ENCODE measurements at places on chromosomes 11 and 22.

DNA sequence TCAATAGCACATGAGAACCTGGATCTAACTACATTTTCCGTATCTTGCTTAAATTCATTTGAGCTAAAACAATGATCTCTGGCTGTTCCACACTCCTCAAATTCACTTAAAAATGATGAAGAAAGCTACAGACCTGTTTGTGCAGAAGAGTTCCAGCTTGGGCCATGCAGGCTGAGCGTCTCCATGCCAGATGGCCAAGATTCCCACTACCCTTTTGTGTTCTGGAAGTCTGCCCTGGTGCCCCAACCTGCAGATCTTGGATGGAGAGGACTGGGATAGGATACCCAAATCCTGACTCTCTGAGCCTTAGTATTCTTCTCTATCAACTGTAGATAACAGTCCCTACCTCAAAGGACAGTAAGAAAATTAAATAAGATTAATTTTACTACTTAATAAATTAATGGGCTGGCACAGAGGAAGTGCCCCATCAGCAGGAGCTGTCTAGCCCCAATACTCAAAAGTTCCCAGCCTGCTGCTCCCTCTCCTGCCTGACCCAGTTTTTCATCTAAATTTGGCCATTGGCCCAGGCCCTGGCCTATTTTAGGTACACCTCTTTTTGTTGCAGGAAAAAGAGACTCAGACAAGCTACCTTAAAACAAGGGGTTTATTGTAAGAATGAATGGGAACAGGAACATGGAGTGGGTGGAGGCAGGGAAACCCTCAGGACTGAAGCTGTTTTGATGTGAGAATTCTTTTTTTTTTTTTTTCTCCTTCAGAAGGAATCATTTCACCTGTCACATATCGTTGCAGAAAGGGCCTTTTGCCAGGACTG, 81.4 kb upstream of the GRK3 start:
- ATAC-seq = no peak

DNA sequence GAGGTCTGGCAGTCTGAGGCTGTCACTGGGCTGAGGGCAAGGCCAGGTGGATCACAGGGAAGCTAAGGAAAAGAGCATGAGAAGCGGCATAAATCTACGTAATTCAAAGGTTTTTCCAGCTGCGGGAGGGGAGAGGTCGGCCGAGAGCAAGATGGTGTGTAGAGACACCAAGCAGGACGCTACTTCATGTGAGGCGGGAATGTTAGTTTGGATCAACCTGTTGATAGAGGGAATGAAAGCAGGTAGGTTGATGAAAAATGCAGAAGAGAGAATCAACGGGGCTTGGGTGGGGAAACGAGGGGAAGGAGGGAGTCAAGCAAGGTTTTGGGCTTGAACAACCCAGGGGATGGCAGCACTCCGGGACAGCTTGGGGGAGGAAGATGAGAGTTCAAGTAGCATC, 2.9 kb downstream of the B3GNT6 start:
- no peak for ATAC-seq

- ATAC-seq = no peak
Measured at GRCh38 chr11:34855754-34856095, 60.5 kb downstream of the APIP start.

GRCh38 chr22:24189249-24190158, 8.2 kb downstream of the SUSD2 start:
- ATAC-seq = peak; percentile 16

DNA sequence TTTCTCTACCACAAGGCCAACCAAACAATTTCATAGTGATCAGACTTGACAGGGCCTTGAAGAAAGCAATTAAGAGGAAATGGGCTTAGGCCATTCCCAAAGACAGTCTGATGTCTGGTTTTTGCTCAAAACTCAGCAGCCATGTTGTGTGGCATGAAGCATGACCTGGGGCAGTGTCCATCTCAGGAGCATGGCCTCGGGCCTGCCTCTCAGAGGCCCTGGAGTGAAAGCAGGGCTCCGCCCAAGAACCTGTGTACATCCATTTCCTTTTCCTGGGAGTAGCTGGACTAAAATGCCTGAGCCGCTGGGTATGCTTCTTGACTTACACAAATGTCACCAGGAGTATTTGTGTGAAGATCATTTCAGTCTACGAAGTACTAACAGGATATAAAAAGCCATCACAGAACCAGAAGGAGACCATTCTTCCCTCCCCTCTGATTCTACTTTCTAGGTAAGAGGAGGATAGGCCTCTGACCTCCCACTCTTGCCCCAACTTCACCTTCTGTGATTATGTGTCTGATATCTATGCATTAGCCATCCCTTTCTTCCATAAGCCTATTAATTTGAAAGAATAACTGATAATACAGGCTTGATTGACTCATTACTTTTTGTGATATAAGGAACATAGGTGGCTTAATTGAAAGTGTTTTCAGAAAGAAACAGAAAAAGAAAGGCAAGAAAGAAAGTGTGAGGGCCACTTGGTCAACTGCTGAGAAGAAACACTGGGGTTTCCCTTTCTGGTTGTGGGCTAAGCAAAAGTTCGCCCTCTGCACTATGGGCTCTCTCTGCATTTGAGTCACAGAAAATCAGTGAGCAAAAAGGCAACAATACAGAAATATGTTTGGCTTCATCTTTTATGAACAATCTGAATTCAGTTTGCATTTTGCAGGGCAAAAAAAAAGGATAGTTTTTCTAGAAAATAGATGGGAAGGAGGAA, 188.6 kb upstream of the MTMR2 start:
- peak; percentile 62 for ATAC-seq

DNA sequence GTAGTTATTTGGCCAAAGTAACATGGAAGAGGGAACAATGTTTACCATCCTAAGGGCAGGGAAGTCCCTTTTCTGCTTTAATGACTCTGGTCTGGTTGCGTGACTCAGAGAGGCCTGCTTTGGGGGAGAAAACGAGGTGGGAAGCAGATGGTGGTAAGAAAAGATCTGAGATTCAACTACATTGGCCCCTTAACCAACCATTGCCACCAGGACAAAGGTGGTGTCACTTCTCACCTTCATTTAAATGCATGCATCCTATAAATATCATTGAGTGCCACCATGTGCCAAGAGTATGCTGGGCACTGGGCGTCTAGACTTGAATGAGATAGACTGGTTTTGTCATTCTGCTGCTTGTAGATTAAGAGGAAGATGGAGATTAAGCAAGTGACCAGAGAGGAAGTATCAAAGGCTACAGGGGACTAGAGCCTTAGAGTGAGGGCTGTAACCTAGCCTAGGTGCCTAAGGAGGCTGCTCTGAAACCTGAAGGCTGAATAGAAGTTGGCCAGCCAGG, 3.6 kb upstream of the SORL1 start:
- ATAC-seq = no peak

DNA sequence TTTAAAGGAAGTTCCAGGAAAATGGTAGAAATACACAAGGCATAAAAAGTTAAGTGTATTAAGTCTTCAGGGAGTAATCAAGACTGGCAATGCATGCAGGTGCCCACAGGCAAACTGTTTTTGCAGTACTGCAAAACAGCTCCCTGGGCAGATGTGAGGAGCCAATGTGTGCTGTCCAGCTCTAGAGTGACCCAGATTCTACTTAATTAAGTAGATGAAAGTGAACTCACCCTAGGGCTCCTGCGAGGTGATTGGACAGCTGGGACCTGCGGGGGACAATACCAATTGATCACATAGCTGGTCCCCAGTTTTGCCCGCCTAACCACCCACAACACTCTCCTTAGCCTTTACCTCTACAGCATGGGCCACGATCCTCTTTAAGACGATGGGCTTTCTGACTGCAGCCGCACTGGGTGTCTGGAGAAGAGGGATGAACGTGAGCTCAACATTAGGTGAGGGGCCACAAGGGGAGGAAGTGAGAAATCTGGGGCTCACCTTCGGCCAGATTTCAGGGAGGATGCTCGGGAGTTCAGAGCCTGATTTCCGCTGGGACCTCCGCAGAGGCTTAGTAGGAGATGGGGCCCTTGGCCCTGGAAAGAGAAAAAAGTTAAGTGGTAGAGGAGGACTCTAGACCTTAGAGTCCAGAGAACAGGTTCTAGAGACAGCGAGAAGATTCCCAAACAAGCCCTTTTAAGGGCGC, 556 bp downstream of the CDCA5 start:
- no peak for ATAC-seq

DNA sequence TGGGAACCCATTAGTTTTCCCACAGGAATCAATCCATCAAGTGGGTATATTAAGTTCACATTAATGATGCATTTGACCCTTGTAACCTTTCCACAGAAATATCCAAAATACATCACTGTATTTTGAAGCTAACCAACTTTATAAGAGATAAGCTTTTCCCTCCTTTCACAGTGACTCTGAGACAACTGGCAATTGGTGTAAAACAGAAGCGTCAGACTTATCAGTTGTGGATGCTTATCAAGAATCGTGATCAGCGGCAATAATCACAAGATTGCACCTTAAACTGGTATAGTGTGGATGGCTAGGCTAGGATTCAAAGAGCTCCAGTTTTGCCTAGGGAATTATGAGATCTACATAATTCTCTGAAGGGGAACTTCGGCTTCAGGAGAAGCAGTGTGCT, 73.1 kb downstream of the USP35 start:
- ATAC-seq = no peak

- ATAC-seq = no peak
Measured at GRCh38 chr11:71267807-71268421, 15.5 kb upstream of the SHANK2 start.

DNA sequence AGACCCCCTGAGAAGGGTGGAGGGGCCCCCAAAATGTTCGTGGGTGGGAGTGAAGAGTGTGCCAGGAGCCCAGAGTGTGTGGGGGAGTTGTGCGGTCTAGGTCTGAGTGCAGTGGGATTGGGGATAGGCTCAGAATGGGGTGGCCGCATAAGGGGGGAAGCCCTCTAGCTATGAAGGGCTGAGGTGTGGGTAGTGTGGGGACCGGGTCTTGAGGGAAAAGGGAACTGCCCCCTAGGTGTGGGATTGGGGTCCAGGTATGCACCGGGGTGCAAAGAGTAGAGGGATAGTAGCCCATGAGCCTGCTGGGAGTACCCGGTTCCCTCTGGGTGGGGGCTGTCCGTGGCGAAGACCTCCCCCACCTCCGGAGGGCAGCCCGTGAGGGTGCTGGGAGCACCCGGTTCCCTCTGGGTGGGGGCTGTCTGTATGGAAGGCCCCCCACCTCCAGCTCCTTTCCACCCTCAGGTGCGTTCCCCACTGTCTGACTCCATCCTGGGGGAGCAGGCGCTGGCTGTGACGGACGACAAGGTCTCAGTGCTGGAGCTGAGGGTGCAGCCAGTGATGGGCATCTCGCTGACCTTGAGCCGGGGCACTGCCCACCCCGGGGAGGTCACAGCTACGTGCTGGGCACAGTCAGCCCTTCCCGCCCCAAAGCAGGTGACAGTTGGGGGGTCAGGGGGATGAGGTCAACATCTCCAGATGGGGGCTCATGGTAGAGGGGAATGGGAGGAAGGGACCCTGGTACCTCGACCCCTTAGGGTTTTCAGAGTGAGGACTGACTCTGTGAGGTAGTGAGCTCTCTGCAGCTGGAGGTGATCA, 10.7 kb downstream of the TMEM132A start:
- no peak for ATAC-seq

DNA sequence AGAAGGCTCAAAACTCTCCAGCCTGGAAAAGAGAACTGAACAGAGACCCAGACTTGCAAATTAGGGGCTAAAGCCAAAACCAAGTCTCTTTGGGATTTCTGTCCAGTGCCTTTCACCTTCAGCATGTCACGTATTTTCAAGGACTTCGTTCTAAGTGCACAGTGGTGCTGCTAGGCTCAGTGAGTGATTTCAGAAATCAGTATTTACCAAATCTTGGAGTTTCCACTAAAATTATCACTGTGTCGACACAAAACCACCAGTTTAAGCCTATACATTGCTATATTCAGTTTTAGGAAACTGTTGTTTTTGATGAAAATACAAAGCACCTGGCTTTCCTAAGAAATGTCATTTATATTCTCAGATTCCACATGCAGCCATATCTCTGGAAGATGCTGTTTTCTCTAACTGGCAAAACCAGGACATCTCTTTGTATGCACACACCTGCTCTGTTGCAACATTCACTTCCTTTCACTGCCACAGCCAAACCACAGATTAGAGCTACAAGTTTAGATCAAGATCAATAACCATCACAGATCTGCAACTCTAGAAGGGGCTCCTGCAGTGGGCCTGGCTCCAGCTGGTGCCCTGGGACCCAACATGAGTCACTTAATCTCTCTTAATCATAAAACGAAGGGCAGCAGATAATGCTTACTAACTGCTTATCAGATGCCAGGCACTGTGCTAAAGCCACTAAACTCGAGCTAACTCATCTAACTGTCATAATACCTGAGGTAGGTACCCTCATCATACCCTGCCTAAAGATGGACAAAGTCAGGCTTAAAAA, 22.3 kb downstream of the SMCO4 start:
- ATAC-seq = peak; percentile 31

GRCh38 chr11:92627615-92628256, 341.7 kb upstream of the MTNR1B start:
- ATAC-seq = no peak

DNA sequence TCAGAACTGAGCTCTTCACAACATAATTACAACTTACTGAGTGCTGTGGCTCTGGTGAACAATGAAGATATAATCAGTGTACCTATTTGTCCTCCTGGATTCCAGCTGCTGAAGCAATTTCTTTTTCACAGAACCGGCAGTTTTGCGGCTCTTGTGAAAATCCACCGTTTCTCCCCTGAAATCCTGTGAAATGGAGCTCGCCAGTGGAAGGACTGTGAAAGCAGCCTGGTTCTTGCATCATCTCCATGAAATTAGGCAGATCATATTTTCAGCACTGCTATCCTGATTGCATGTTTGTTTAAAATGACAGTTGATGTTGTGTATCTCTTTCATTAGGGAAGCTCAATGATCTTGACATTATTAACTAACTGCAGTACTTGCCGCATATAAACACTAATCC, 120.2 kb upstream of the SNX19 start:
- no peak for ATAC-seq

DNA sequence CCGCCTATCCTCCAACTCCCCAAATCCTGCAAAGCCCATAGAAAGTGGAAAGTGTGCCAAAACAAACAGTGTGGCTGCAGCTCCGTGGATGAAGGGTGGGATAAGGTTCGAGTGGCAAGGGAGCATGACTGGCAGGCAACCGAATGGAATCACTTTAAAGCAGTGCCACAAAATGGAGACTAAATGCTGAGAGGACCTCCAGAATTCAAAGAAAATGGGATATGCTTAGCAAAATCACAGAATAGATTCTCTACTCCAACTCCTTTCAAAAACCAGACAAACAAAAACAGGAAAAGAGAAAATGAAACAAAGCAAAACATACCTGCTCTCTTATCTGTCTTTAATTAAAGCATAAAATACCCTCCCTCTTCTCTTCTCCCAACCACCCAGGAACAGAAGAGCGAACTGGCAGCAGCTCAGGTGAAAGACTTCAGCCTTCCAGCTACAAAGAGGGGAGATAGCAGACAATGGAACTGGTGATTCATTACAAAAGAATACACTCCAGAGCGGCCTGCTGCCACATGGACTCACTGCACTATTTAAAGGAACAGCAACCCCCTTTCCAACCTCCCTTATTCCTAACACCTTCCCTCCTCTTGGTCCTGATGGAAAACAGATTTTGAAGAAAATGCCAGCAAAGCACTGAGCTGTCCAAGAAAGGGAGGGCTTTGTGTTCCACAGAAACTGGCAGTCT, 118.5 kb downstream of the APOL5 start:
- no peak for ATAC-seq

GRCh38 chr11:66335531-66336233, 552 bp downstream of the RIN1 start:
- no peak for ATAC-seq
